Activated B cell treated with CpG ODN at 0.5 μM for 24 hours (primary cell): ENCODE measurements at places on chromosomes 7 and 10.

DNA sequence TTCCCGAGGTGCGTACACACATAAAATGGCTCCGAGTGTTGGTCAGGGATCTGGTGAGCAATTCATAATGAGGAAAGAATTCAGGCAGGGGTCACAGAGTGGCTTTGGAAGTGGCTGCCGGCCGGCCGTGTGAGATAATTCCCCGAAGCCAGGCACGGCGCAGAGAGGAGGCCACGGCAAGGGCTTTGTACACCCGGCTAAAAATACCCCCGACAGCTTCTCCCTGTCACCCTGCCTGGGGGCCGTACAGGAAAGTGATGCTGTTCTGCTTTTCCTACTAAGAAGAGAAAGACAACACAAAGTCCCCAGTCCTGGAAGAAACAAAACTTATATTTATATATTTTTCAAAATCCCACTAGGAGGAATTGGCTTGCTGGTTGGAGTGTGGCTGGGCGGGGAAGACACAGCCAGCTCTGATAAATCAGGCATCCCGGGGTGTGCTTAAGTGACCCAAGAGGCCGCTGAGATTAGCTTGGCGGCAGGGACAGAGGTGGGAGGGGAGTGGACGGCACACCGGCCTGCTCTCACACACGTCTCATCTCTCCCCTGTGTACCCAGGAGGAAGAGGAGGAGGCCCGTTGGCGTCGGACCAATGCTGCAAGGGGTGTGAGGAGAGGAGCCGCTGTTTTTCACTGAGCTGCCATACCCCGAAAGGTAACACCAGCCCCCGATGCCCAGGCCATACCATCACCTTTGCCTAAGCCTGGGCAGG, 70.5 kb downstream of the ZMIZ1 start:
- DNase-seq: no peak
- H3K27ac ChIP-seq: no peak overlapping the region
- H3K4me1 ChIP-seq: peaks cover 29% of the 10 kb centered on the region
- H3K27me3 ChIP-seq: peaks cover 21% of the 10 kb centered on the region

DNA sequence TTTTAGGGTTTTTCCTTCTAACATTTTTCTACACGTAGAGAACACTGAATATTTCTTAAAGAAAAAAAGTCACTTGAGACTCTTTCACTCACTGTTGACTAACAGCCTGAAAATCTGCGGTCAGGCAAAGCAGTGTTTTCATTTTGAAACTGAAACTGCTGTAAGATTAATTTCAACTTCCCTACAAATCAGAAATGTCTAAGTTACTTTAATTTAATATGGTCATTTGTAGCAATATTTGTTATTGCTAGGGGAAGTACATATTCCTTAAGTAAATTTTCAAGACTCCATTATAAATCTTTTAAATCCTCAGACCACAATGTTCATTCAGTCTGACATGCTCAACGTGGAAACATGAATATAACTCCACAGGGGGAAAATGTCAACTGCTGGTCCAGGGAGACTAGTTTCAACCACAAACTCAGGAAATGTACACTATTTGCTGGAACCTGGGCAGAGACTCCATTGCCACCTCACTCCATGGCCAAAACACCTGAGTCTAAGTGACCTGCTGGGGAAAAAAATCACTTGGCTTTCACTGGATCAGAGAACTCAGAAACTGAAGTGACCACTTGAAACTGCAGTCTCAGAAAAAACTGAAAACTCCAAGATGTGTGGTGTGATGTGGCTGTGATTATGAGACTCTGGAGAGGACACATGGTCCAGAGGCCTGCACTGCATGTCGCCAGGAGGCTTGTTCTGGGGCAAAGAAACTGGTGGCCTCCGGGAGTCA, 161.2 kb downstream of the TAX1BP1 start:
- H3K27ac ChIP-seq: peak overlapping the region; percentile 86
- peaks cover 70% of the 10 kb centered on the region for H3K4me1 ChIP-seq
- peak overlapping the region; percentile 46 for H3K4me3 ChIP-seq
- H3K36me3 ChIP-seq: peaks cover 14% of the 10 kb centered on the region
- no peak for DNase-seq

DNA sequence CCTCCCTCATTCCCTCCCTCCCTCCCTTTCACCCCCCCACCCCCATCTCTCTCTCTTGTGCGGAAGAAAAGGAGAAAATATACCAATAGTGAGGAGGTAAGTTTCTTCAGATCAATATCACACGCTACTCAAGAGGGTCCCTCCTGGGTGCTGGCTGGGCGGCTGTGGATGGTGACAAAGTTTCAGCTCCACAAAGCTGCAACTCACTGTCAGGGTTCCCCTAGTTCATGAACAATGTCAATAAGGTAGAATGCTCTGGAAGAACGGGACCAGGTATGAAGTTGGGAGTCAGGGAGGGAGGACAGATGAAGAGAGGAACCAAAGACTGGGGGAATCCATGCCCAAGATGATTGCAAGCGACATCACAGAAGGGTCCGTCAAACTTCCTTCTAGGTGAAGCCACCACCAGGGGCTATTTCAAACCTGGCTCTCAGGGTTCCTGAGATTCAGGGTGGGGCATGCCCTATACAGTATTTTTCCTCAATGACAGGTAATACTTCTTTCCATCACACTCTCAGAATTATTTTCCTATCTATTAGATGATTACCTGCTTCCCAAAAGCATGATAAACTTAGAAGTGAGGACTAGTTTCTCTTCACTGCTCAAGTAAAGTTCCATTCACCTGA, 1.4 kb upstream of the PDE1C start:
- no peak overlapping the region for H3K4me3 ChIP-seq
- no peak overlapping the region for H3K27ac ChIP-seq
- no peaks in the 10 kb centered on the region for H3K4me1 ChIP-seq
- peaks cover 30% of the 10 kb centered on the region for H3K27me3 ChIP-seq
- H3K36me3 ChIP-seq: no peaks in the 10 kb centered on the region

GRCh38 chr10:117188371-117188770, 8.9 kb upstream of the KCNK18 start:
- no peaks in the 10 kb centered on the region for H3K36me3 ChIP-seq
- no peak overlapping the region for H3K4me3 ChIP-seq
- H3K4me1 ChIP-seq: no peaks in the 10 kb centered on the region
- no peak for DNase-seq
- no peak overlapping the region for H3K27ac ChIP-seq

GRCh38 chr7:157493017-157493416, 156.2 kb downstream of the DNAJB6 start:
- no peaks in the 10 kb centered on the region for H3K36me3 ChIP-seq
- H3K27ac ChIP-seq: no peak overlapping the region
- no peak for DNase-seq
- H3K27me3 ChIP-seq: peaks cover 2% of the 10 kb centered on the region
- H3K4me1 ChIP-seq: peaks cover 5% of the 10 kb centered on the region
- H3K4me3 ChIP-seq: no peak overlapping the region

DNA sequence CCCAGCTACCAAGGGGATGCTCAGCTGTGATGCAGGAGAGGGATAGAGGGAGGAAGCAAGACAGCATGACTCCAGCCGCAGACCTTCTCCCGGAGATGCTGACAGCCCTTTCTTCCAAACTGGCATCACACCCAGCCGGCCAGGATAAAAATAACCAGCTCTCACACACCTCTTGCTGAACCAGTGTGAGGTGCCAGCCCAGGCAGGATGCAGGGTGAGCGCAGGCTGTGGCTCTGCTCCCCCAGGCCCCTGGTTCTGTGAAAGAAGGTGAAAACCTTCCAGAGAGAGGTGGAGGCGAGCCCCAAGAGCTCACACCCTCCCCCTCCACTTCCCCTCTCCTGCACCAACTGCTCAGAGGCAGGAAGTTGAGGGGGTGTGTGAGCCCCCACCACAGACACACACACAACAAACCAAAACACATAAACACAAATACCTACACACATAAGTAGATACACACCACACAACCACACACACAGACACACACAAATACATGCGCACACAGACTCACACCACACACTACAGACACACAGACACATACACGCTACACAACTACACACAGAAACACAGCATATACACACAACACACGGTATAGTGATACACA, 4.0 kb downstream of the GPR15LG start:
- H3K4me3 ChIP-seq: no peak overlapping the region
- H3K27me3 ChIP-seq: no peaks in the 10 kb centered on the region
- peaks cover 15% of the 10 kb centered on the region for H3K4me1 ChIP-seq
- no peak for DNase-seq

DNA sequence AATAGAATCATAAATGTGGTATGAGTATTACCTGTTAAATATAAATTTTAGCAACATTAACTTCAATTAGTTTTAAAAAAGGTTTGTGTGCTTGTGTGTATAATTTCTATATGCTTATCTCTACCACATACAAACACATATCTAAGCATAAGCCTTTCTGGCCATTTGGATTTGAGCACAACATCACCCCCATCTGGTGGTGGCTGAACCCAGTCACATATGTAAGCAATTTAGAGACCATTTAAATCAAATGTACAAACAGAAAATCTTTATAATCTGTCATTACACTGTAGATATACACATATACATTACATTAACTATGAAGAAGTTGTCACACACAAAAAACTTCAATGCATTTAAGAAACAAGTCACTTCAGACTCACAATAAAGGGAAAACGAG, 31.7 kb downstream of the GPR22 start:
- H3K27ac ChIP-seq: no peak overlapping the region
- no peaks in the 10 kb centered on the region for H3K4me1 ChIP-seq
- H3K27me3 ChIP-seq: no peaks in the 10 kb centered on the region

DNA sequence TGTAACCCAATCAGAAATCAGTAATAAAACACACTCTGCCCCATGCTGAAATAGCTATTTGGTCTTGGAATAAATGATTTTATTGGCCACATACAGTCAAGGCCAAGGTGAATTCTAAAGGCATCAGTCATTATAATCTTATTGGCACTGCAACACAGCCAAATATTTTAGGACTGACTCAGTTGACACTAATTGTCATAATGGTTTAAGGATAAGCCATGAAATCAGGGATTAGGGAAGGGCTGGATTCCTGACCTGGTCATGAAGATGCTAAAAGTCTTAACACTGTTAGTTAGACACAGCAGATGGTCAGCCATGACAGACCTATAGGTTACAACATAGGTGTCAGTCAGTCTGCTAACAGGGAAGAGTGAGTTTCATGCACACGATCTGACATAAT, 330.3 kb upstream of the NPSR1 start:
- no peaks in the 10 kb centered on the region for H3K27me3 ChIP-seq
- H3K4me1 ChIP-seq: no peaks in the 10 kb centered on the region
- no peak overlapping the region for H3K4me3 ChIP-seq

DNA sequence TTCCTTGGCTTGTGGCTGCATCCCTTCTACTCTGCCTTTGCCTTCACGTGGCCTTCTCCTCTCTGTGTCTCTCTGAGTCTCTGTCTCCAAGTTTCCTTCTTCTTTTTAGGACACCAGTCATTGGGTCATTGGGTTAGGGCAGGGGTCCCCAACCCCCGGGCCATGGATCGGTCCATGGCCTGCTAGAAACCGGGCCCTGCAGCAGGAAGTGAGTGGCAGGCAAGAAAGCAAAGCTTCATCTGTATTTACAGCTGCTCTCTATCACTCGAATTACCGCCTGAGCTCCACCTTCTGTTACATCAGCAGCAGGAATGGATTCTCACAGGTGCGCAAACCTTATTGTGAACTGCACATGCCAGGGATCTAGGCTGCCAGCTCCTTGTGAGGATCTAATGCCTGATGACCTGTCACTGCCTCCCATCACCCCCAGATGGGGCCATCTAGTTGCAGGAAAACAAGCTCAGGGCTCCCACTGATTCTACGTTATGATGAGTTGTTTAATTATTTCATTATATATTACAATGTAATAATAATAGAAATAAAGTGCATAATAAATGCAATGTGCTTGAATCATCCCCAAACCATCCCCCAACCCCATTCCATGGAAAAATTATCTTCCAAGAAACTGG, 47.9 kb upstream of the DOCK1 start:
- no peaks in the 10 kb centered on the region for H3K4me1 ChIP-seq
- H3K36me3 ChIP-seq: no peaks in the 10 kb centered on the region
- H3K4me3 ChIP-seq: no peak overlapping the region
- DNase-seq: no peak
- H3K27ac ChIP-seq: no peak overlapping the region

DNA sequence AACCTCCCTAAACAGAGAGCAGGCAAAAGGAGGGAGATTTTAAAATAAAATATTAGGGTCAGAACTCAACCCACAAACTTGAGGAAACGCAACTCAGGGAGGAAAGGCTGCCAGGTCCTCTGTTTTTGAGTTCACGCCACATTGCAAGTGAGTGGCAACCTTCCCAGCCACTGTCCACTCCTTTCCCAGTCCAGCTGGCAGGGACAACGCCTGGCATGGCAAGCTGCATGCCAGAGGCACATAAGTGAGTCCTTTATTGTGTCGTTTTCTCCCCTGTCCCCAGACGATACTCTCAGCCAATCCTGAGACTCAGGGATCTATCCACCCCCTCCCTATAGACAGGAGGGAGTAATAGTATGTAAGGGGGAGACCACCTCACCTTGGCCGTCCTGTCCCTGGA, 22.4 kb downstream of the FBXW4 start:
- DNase-seq: no peak
- H3K27me3 ChIP-seq: no peaks in the 10 kb centered on the region
- H3K4me3 ChIP-seq: no peak overlapping the region
- H3K36me3 ChIP-seq: peaks cover 91% of the 10 kb centered on the region
- no peak overlapping the region for H3K27ac ChIP-seq
- peaks cover 21% of the 10 kb centered on the region for H3K4me1 ChIP-seq

DNA sequence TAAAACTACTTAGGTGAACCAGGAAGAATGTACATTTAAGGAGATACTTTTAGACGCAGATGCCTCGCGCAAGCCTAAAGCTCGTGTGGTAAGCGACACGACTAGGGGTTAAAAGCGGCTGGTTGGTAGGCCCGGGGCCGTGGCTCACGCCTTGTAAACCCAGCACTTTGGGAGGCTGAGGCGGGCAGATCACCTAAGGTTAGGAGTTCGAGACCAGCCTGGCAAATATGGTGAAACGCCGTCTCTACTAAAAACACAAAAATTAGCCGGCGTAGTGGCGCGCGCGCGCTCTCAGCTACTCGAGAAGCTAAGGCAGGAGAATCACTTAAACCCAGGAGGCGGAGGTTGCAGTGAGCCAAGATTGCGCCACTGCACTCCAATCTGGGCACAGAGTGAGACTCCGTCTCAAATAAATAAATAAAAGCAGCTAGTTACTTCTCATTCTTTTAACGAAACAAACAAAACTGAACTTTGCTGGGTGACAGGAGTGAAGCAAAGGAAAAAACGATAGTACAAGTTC, 879 bp downstream of the NUDT5 start:
- no peak for DNase-seq
- H3K4me3 ChIP-seq: peak overlapping the region; percentile 93
- H3K36me3 ChIP-seq: peaks cover 37% of the 10 kb centered on the region
- peak overlapping the region; percentile 99 for H3K27ac ChIP-seq

DNA sequence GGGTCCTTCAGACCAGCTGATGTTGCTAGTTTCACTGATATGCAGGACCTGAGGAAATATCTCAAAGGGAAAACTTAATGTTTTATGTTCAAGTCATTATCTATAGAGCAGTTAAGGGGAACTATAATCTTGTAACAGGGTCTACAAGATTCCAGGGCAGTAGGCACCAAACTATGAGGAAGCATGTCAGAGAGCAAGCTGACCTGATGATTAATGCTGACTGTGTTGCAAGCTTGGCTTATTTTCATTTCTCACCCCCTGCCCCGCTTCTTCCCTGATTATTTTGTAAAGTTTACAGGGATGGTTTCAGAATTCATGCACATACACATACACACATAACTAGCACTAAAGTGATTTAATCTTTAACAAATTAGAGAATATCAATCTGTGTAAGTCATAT, 84.3 kb upstream of the CACNA2D1 start:
- no peak overlapping the region for H3K4me3 ChIP-seq
- H3K27me3 ChIP-seq: no peaks in the 10 kb centered on the region
- H3K36me3 ChIP-seq: no peaks in the 10 kb centered on the region
- no peak for DNase-seq
- H3K4me1 ChIP-seq: no peaks in the 10 kb centered on the region

- H3K27ac ChIP-seq: no peak overlapping the region
- H3K36me3 ChIP-seq: no peaks in the 10 kb centered on the region
- H3K4me1 ChIP-seq: no peaks in the 10 kb centered on the region
- no peak for DNase-seq
Observed at GRCh38 chr10:51892965-51893658, 193.7 kb upstream of the CSTF2T start.
